ENCODE measurements at places on chromosomes 7 and 10.

DNA sequence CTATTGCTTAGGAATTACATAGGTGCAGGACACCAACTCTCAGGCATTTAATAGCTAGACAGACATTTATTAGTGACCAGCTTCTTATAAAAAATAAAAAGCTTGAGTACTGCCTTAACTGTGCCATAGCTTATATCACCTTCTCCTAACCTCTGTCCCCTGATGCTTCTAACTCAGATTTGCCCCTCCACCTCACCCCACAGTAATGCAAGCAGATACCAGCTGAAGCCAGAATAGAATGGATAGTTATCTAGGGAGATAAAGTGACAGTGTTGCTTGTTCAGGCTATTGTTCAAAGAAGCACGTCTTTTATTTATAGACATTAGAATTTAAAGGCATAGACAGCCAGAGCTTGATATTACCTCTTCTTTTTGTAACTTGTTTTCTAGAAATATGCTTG lies 99.6 kb upstream of the GLCCI1 start:
- no peak for DNase-seq

DNA sequence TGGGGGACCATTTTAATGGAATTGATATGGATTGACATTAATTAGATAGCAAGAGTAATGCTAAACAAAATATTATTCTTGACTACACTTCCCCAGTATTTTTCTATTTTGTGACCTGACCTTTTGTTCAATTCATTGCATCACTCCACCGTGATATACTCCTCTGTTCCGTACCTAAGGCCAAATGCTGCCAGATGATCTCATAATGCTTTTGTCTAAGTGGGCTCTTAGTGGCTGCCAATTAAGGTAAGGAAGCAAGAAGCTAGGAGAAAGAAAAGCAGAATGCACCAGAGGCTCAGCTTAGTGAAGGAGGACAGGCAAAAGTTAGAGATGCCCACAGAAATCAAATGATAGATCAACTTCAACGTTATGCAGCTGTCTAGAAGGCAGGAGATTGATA lies 36.4 kb downstream of the FEZF1 start:
- DNase-seq, result no peak

- no peak for DNase-seq
Measured at GRCh38 chr7:100406767-100407166, 21.7 kb downstream of the ZCWPW1 start.

GRCh38 chr7:22542254-22542653 lies 42.3 kb upstream of the STEAP1B start:
- DNase-seq, result no peak

- DNase-seq, result no peak
Measured at GRCh38 chr10:13046851-13047528, 45.5 kb upstream of the CCDC3 start.

GRCh38 chr10:28217848-28218247 lies 85.0 kb downstream of the MPP7 start:
- DNase-seq, result peak; percentile 14

Data from activated CD4-positive, alpha-beta T cell treated with anti-CD3 and anti-CD28 coated beads, Interleukin-2, amount 50 U/mL, for 48 hours (primary cell).